Fibroblast of mammary gland (primary cell): ENCODE measurements at places on chromosomes 12 and 14.

GRCh38 chr12:51059086-51059485, 11.0 kb downstream of the LETMD1 start:
- DNase-seq = no peak

DNA sequence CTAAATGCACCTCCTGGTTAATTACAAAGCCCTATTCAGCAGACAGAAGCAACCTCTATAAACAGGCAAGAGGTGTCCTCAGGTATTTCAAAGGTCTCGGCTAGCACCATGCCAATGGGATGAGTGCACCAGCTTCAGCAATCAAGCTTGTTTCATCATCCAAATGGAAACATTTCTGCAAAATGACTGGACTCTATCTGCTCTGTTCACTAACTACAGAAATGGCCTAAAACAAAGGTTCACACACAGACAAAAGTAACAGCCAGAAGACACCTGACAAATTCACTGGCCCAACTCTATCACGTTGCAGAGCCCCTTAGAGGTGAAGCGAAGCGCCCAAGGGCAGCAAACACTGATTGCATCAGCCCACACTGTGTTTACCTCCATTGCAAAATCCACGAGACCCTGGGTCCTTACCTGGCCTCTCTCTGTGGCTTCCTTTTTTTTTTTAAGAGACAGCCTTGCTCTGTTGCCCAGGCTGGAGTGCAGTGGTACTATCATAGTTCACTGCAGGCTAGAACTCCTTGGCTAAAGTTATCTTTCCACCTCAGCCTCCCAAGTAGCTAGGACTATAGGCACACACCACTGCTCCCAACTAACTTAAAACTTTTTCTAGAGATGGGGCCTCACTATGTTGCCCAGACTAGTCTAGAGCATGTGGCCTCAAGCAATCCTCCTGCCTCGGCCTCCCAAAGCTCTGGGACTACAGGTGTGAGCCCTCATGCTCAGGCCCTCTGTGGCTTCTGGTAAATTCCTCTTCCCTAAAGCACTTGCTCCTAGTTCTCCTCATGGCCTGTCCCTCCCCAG, 8.5 kb upstream of the SYNE3 start:
- DNase-seq = no peak

GRCh38 chr12:115088995-115089841, 405.2 kb upstream of the TBX3 start:
- DNase-seq = no peak

DNA sequence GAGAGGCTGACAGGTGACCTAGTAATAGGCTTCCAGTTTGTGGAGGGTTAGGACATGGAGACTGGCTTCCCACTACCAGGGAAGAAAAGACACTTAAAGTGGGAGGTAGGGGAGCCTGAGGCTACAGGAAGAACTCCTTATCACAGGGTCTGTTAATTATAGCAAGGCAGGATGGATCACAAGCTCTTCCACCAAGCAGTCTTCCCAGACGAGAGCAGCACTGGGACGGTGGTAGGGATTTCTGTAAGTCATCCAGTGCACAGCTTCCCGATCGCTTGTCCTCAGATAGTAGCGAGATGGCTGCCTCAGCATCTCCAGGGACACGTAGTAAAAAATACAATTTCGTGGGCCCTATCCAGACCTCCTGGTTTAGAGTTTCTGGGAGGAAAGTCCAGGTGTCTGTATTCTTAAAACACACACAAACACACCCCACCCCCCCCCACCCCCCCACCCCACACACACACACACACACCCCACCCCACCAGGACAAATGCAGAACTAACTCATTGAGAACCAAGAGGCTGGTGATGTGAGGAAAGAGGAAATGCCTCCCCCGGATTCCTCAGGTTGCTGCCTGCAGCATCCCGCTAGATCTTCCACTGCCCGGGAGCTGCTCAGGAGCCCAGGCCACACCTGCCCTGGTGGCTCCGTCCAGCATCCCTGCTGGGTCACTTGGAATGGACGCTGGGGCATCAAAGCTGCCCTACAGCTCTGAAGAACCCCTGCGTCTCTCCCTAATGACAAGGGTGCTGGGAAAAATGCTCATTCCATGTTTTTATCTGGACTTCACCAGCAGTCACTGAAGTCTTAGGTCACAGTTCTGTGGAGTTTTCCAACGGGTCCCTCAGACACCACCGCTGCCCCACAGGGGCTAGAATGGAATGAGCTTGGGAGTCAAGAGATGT, 307.2 kb downstream of the CACNA1C start:
- DNase-seq = no peak

- no peak for DNase-seq
Measured at GRCh38 chr12:62192903-62193250, 67.3 kb upstream of the USP15 start.

DNA sequence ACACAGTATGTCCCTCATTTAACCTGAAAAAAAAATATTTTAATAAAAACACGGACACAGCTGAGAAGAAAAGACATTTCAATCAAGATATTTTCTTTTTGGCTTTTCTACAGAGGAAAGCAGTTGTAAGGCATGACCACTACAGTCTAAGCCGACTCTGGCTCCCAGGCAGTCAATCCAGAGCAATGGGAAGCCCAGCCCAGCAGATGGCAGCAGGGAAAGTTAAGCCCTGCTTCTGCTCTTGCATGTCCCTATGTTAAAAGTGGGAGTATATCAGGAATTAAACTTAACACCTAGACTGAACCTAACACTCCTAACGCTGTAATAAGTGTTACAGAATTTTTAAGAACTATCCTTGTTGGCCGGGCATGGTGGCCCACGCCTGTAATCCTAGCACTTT, 19.5 kb upstream of the HAL start:
- DNase-seq = peak; percentile 37

DNA sequence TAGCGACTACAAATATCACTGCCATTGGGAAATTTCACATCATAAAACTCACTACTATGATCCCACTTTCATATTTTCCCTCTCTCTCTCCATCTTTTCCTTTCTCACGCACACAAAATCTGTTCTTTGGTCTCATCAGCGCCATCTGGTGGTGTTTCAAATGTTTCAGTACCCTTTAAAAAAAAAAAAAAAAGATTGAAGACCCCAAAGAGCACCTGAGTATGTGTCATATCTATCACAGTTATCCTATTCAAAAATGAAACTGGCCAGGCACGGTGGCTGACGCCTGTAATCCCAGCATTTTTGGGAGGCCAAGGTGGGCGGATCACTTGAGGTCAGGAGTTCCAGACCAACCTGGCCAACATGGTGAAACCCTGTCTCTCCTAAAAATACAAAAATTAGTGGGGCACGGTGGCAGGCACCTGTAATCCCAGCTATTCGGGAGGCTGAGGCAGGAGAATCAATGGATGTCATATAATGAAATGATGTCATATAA, 72.4 kb downstream of the TTC9 start:
- peak; percentile 63 for DNase-seq

GRCh38 chr12:30898846-30899245, 27.7 kb upstream of the TSPAN11 start:
- peak; percentile 26 for DNase-seq

DNA sequence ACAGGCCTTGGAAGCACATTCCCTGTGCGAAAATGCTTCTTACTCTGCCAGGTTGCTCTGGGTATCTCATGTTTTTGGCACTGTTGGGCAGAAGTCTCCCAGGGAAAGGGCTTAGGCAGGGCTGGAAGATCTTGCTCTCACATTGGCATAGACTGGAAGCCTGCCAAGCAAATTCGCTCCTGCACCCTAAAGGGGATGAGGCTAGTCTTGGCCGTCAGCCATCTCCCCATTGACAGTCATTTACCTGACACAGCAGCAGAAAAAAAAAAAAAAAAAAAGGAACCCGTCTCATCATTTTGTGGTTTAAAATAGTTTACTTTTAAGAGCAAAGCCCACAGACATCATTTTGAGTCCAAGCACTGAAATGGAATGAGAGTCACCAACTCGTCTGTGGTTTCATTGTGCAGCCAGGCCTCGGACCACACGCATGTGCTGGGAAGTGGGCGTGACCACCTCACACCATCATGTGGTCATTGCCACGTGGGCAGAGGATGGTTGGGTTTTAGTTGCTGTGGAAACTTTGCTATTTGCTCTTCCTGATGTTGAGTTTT, 84.8 kb downstream of the NRXN3 start:
- DNase-seq = peak; percentile 80

DNA sequence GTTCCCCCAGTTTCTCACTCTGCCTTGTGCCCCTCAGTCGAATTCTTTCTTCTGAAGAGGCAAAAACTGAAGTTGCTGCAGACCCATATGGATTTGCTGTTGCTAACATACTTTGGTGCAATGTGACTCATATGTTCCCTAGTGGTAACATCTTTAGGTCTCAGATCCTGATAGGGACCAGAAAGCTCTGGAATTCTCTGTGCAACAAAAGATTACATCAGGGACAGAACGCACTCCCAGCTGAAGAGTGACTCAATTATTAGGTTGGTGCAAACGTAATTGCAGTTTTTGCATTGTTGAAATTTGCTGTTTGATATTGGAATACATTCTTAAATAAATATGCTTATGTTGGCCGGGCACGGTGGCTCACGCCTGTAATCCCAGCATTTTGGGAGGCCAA, 8.2 kb upstream of the DHRS2 start:
- no peak for DNase-seq

DNA sequence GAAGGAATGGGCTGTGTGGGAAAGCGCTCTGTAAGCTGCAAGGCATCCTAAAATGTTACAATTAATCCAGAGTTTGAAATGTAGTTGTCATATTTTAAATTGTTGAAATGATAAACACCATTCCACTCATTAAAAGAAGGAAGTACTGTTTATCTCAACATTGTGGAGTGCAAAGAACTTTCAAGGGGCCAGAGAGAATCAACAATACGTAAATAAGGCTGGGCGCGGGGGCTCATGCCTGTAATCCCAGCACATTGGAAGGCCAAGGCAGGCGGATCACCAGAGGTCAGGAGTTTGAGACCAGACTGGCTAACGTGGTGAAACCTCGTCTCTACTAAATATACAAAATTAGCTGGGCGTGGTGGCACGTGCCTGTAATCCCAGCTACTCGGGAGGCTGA, 24.5 kb downstream of the NR1H4 start:
- no peak for DNase-seq

DNA sequence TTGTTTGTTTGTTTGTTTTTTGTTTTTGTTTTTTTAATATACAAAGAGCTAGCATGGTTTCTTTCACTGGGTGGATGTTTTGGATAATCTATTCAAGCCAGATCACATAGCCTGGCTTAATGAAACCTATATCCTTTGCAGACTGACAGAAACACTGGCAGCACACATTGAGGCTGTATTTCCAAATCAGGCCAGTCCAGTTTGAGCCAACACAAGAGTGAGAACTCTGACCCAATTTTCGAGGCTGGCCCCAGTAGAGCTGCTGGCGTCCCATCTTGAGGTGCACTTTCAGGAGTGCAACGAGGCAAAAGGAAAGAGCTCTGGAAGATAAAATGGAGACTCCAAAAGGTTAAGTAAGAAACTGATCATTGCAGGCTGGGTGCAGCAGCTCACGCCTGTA, 43.9 kb upstream of the ACTN1 start:
- DNase-seq = no peak

DNA sequence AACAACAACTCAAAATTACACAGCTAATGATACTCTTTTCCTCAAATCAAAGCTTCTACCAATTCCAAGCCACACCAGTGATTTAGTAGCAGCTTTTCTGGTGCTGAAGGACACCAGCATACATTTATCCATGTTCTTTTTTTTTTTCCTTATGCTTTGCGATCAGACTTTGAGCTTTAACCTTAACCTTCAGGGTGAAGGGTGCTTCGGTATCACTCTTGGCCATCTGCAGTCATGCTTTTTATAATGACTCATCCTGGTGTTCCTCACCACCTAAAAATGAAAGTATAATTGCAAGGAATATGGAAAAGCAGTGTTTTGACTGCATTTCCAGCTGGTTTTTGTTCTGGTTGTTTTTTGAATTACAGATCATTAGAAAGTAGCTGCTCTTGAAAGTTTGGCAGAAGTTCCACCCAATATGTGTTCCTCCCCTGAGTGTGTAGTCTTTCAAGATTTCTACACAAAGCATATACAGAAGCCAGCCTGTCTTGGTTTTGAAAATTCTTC, 1.3 kb upstream of the SLC41A2 start:
- DNase-seq = peak; percentile 70

- no peak for DNase-seq
Measured at GRCh38 chr14:79564371-79564770, 646.9 kb downstream of the DIO2 start.

DNA sequence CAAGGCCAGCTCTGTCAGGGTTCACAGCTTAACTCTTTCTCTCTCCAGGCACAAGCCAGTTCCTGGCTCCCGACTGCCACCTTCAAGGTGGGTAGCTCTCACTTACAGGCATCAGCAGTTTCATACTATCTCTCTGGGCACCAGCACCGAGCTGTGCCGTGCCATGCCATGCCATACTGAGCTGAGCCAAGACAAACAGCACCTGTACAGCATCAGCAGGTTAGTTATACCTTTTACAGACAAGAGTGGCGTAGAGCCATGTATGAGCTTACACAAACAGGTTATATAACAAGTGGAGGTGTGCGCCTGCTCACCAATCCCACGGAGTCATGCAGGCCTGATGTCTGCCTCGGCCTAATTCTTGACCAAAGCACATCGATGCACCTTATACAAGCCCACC, 1098.7 kb downstream of the AACS start:
- DNase-seq = no peak

GRCh38 chr14:94310248-94310647, 12.9 kb downstream of the SERPINA6 start:
- DNase-seq = no peak

DNA sequence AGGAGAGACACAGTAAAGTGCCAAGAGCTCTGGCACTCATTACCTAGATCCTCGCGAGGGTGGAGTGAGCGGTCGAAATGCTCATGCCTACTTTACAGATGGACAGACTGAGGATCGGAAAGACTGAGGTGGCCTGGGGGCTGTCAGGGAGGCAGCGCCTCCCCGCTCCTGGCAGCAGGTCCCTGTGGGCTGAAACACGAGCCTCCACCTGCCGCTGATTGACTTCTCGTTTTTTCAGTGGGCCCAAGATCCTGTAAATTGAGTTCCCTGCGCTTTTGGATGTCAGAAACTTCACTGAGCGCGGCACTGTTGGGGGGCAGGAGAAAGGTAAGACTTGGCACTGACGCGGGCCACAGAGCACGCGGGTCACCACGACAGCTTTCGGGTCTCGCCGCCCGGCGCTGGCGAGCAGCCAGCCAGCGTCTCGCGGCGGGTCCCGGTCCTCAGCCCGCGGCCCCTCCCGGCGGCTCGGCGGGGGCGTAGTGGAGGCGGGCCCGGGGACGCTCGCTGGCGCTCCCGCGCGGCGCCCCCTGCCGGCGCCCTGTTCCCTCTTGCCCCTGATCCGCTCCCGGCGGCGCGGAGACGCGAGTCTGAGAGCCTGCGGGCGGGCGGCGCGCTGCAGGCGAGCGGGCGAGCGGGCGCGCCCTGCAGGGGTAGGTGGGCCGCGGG, 552 bp upstream of the SCN8A start:
- DNase-seq = peak; percentile 64

- DNase-seq = no peak
Measured at GRCh38 chr12:13945641-13946040, 35.8 kb downstream of the GRIN2B start.
